ENCODE measurements at places on chromosomes 3 and 15. TPM values are rescaled to one million over a fixed set of nuclear protein-coding genes. Genes with fewer than 3 reads are reported as not detected.

Gene LMAN1L
- total RNA-seq: not detected

Gene STAG1
- 41.3 TPM for total RNA-seq

Gene CCRL2
- 23.5 TPM for total RNA-seq

Gene SLC12A1
- not detected for total RNA-seq

Gene SLC6A20
- 4.2 TPM for total RNA-seq

Gene FYTTD1
- total RNA-seq: 37.7 TPM

Gene ARHGAP31
- total RNA-seq: 100 TPM

Gene MASP1
- total RNA-seq: 4.3 TPM

Gene ZIC1
- not detected for total RNA-seq

DNA sequence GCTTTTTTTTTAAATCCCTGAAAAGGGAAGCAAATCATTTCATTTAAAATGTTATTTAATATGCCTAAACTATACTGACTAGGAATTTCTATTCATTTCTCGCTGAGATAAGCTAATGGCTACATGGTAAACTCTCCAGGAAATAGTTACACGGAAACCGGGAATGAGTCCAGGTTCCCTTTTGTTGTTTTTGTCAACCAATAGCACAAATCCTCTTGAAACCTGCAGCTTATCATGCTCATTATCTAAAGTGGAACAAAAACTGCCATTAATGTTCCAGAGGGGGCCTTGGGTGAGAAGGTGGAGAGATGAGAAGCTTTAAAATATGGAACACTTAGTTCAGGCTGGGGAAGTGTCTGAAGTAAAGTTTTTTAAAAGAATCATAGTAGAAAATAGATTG lies 113.5 kb upstream of the ALCAM start:
- DNase-seq: no peak

DNA sequence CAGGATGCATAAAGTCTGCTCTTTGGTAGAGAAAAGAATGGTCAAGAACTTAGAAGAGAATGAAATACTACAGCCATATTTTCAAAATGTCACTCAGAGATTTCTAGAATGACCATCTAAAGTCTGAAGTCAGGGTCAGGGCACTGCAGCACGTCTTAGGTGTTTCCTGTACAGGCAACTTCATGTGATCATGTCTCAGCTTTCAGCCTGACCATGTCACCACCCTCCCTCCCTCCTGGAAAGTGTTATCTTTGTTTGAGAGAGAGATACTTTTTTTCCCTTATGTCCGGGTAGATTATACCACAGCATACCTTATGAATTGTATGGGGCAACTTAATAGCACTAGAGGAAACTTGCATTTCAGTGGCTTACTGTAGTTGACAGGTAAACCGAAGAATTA lies 558.0 kb upstream of the TGFBR2 start:
- no peak for DNase-seq

GRCh38 chr3:156816794-156817645 lies 9.1 kb upstream of the LEKR1 start:
- peak; percentile 94 for DNase-seq

DNA sequence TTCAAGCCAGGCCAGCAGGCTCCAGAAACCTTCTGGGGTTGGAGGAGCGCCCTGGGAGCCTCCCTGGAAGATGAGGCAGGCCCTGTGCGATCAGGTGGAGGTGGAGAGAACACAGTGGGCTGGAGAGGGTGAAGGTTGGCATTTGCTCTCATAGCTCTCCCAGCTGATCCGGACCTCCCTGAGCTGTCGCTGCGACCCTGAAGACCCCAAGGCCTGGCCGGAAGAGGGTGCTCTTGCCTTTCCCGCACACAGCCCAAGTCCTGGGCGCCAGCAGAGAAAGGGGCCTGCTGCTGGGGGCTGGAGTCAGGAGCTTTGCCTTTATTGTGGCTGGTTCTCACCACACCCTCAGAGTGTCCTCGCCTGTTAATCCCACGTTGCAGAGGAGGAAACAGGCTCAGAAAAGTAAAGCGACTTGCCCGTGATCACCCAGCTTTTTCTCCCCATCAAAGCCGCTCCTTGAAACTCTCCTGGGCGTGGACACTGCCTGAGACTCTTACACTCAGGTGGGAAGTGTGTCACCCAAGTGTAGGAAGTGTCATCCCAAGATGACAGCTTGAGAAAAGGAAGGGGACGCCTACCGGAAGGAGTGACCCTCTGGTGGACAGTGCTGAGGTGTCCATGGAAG lies 8.6 kb upstream of the RPL29 start:
- DNase-seq: no peak

- DNase-seq: no peak
These were observed 880 bp downstream of the NISCH start for GRCh38 chr3:52456169-52456799.

DNA sequence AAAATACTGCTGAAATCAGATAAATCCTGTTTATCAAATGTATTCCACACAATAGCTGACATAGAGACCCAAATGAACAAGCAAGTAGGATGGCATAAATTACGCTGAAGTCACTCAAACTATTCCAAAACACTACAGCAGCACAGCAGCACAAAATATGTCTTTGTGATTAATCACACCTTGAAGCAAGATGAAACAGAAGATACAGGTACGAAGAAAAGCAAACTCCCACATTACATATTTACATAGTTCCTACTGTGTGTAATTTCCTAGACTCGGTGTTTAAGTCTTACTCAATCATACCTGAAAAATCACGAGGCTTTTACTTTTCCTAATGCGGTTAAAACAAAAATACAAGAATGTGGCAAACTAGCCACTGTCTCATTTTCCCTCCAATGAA lies 38.3 kb downstream of the CHSY1 start:
- no peak for DNase-seq

GRCh38 chr15:31101262-31102038 lies at the start of gene TRPM1:
TSS of gene TRPM1 (minus strand) at chr15:31101725. CDS start at chr15:31081355, 20,370 bp downstream.
- DNase-seq: no peak

- no peak for DNase-seq
These were observed 481.7 kb downstream of the ZPLD1 start for GRCh38 chr3:102916532-102916931.

- no peak for DNase-seq
These were observed 467.9 kb downstream of the SOX2 start for GRCh38 chr3:182179631-182180030.

GRCh38 chr3:106957029-106957428 lies 420.2 kb upstream of the CCDC54 start:
- DNase-seq: no peak

- no peak for DNase-seq
These were observed 134.1 kb downstream of the RPLP1 start for GRCh38 chr15:69586721-69587120.

DNA sequence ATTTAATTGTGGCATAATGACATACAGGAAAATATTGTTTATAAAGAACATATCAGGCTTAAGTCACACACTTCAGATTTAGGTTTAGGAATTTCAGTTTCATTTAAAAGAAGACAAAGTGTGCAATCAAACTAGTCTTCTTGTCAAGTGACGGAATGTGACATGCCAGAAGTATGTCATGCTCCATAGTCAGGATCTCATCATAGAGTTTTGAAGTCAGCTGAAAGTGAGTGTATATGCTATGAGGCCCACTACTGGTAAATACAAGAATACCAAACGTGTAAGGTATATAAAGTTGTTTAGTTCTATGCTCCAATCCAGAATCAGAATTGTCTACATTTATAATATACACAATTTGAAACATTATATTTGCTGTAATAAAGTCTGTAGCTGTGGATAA lies 988.4 kb downstream of the TBL1XR1 start:
- DNase-seq: no peak

- DNase-seq: no peak
These were observed 3.9 kb downstream of the GP5 start for GRCh38 chr3:194395212-194395611.

- DNase-seq: no peak
These were observed 102.7 kb upstream of the AADACL2 start for GRCh38 chr3:151630938-151631441.

GRCh38 chr15:72890043-72890442 lies 106.5 kb upstream of the ADPGK start:
- DNase-seq: no peak

GRCh38 chr3:66400411-66401156 lies 100.2 kb downstream of the LRIG1 start:
- no peak for DNase-seq

DNA sequence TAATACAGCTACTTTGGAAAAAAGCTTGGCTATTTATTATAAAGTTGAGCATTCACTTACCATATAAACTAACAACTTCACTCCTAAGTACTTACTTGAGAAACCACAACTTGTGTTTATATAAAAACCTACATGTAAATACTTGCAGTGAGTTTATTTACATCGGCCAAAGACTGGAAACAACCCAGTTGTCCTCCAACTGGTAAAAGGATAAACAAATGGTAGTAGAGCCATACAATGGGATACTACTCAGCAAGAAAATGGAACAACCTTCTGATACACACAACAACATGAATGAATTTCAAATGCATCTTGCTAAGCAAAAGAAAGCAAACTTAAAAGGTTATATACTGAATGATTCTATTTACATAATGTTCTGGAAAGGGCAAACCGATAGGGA lies 63.7 kb downstream of the SLC7A14 start:
- no peak for DNase-seq

GRCh38 chr3:169394316-169394715 lies 269.2 kb downstream of the MECOM start:
- DNase-seq: no peak

DNA sequence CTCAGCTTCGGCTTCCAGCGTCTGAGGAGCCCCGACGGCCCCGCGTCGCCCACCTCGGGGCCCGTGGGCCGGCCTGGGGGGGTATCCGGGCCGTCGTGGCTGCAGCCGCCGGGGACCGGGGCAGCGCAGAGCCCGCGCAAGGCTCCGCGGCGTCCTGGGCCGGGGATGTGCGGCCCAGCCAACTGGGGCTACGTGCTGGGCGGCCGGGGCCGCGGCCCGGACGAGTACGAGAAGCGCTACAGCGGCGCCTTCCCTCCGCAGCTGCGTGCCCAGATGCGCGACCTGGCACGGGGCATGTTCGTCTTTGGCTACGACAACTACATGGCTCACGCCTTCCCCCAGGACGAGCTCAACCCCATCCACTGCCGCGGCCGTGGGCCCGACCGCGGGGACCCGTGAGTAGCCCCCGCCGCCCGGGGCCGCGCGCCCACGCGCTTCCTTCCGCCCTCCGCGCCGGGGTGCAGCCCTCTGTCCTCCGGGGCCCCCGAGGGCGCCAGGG lies 462 bp downstream of the EDEM1 start:
- peak; percentile 73 for DNase-seq

DNA sequence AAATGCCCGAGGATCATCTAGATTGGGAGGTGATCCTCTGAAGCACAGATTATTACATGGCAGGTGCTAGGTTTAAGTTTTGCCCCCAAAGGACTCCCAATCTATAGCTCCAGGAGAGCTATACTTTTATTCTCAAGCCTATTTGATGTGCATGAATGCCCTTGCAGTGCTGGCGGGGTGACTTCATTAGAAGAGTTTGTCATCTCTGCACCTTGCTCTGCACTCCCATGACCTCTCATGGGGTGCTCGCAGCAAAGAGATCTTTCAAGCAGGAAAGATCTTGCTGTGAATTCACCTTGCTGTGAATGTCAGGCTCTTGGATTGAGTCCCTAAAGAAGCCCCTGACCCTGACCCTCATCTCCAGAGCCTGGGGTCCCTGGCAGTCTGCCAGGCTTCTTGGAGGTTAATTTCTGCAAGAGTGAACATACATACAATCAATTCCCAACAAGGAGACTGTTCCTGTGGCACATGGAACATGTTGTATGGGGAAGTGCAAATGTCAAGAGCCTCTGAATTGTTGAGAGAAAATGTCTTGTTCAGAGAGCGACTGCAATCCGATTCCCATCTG lies 45.9 kb downstream of the FAM43A start:
- DNase-seq: no peak

Measured in lower lobe of right lung (tissue), 2 donors.